ENCODE measurements at places on chromosomes 7 and 10.

DNA sequence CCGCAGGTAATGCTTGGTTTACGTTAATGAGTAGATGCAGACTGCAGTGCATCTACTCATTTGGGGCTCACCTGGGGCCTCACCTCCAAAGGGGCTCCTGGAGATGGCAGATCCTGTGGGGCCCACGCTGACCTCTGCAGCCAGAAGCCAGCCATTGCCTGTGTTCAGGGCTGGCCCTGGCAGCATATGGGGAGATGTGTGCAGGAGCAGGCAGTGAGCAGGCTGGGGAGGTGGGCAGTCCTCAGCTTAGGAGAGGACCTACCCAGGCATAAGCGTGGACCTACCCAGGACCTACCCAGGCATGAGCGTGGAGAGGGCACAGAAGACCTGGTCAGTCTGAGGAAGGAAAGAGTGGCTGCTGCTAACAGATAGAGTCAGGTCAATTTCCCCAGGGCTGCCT, 178.5 kb downstream of the PTPRN2 start:
- no peak for DNase-seq

DNA sequence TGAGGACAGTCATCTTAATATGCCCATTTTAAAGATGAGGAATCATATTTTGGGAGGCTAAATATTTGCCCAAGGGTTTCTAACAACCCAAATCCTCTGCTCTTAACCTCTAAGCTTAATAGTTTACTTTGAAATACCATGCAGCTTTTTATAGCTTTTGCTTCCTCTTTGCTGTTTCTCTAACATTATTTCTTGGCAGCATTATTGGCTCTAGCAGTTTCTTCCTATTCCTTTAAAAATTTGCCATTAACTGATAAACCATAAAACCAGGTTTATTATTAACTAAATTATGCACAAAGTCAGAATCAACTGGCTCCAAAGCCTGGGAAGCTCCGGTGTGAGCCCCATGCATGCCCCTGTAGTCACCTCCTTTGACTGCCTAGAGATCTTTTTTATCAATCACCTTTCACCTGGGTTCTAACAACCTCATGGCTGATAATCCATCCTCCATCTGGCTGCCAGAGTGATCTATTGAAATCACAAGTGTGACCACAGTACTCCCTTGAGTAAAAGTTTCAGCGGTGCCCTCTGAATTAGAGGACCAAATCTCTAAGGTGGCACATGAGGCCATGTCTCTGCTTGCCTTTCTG, 62.4 kb downstream of the ITGB8 start:
- DNase-seq: no peak

GRCh38 chr7:79227044-79227443, 226.4 kb downstream of the MAGI2 start:
- DNase-seq: no peak

GRCh38 chr10:101214446-101215396, 14.5 kb downstream of the LBX1 start:
- peak; percentile 50 for DNase-seq

GRCh38 chr7:101678658-101679057, 49.6 kb upstream of the MYL10 start:
- no peak for DNase-seq

GRCh38 chr7:126411821-126412383, 840.8 kb downstream of the GRM8 start:
- DNase-seq: no peak

DNA sequence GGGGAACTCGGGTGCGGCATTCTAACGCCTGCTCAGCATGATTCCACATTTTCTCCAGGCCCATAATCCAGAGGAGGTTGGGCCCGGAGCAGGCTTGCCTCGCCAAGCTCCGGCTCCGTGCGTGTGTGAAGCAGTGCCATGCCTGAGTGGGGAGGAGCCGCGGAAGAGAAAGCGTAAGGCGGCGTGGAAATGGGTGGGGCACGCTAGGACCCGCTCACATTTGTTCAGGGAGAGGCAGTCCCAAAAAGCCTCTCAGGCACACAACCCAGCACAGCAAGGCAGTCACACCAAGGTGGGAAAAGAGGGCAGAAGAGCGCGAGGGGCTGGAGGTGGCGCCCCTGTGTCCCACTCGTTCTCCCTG, 695 bp upstream of the VDAC2 start:
- peak; percentile 40 for DNase-seq

GRCh38 chr7:133601617-133602016, 348.7 kb downstream of the EXOC4 start:
- no peak for DNase-seq

DNA sequence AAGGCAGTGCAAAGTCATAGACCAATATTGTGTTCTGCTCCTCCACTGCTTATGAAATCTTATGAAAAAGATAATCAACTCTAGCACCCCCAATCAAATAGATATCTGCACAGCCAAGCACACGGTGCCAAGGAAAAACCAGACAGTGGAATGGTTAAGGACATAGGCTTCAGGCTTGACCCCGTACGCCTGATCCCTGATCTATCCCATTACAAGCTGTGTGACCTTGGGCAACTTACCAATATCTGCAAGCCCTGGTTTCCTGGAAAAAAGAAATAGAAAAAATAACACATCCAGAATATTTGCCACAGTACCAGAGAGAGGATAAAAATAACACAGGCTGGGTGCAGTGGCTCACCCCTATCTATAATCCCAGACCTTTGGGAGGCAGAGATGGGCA, 56.9 kb downstream of the GRB10 start:
- DNase-seq: no peak
